ENCODE measurements at places on chromosomes 4 and X.
A peak's percentile ranks its signal among the peaks of the same experiment; 100 is the strongest.

GRCh38 chr4:40909363-40909876 is 159.7 kb downstream of the NSUN7 start:
- peak; percentile 85 for DNase-seq

DNA sequence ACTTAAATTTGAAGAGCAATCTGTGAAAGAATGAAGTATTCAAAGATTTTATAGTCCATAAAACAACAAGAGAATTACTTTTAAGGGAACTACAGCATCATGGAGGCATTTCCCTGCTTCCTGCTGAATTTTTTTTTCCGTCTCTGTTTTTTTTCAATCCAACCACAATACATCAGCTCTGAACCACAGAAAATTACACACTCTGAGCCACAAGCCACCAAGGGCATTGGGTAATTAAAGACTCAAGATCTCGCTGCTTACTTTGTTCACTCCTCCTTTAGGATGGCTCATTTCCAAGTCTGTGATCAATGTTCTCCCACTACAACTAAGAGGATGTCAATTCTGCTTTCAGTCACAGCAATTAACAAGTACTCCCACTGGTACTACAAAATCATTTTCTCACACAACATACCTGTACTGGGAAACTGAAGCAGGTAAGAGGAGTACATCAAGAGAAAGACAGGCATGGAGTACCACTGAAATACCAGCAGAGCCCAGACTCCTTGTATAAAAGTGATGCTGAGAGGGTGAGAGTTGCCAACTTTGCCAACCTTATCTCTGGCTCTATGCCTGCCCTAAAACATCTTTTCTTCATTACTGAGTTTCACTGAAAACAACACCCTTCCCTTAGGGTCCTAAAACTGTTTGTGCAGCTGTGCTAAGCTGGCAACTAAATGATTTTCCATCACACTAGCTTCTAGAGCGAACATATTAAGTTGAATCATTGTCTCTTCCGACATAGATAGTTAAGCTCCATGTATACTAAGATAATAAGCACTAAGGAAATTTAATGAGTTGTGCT is 105.8 kb upstream of the MAGEB18 start:
- no peak for DNase-seq

DNA sequence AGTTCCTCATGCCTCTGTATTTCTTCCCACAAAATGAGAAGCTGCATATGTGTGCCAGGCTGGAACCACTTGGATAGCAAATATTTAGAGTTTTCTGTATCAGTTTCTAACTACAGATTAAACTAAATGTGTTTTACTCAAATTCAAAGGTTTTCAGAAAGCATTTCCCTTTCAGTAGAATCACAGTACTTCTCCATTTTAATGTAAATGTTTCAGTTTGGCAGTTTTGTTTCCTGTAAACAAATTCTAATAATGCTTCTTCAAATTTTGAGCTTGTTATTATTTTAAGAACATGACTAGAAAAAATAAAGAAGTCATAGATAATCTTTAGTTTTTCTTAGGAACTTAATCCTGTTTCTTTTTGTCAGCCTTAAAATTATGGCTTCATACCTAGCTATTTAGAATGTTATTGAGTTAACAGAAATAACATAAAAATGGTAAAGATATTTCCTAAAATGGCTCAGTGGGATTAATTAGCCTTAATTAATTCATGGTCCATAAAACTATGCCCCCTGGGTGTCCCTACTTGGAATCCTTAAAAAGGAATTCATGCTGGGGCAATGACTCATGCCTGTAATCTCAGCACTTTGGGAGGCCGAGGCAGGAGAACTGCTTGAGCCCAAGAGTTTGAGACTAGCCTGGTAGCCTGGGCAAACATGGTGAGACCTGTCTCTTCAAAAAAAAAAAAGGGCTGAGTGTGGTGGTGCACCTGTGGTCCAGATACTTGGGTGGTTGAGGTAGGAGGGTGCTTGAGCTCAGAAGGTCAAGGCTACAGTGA is 83.8 kb upstream of the GPR34 start:
- DNase-seq, result no peak

DNA sequence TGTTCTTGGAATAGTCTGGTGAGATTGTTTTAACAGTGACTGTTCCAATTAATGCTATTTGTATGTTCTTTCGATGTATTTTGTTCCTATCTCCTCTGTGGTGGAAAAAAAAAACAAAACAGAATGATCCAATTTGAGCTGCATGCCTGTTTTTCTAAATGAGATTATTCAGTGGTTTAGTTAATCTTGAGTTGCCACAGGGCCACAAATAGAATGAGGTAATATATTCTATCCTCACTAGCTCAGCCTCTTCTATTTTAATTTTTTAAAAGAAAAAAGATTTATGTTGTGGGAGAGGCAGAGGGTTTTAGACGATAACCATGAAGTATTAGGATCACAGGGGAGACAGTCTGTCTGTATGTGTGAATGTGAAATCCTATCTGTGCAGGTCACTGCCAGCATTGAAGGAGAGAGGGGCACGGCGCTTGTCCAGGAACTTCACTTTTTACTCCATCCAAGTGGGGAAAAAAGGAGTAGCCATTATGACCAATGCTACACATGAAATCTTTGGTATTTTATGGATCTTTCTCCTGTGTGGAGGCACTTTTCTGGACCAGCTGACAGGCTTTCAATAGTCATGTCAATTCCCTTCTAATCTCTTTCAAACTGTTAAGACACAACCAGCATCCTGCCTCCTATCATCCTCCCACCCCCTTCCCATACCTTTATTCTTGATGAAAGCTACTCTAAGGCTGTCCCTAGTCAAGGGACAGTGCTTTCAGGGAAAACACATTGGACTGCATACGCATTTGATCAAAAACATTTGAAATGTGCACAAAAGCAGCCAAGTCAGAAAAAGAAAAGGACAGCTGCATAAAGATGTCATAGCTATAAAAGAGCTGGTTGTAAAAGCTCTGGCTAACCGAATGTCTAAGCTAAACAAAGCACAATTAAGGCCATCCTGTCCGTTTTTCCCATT is 1063.8 kb upstream of the INTU start:
- no peak for DNase-seq

DNA sequence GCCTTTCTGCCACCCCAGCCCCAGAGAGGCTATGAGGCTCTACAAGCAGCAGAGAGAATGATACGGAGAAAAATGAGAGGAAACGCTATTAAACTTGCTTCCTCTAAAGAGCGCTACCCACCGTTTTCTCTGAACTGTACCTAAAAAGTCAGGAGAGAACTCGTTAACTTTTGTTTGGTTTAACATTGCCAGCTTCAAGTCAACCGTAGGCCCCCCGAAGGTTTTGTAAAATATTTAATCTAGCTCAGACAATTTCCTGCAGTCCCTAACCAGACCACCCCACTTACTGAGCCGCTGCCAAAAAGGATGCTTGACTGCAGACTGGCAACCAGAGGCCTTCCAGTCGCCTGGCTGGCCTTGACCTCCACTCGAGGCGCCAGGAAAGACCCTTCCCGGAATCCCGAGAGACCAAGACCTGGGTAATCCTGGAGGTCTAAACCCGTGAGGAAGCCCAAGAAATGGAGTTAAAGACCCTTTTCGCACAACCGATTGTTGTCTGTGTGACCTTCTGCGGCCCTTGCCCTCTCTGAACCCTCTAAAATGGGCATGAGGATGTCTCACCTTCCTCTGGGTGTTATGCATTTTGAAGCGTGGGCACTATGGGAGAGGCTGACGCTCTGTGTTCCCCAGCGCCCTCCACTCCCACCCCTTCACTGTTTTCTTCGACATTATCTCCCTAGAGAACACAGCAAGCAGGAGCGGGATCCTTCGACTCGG is 86.3 kb downstream of the BCOR start:
- no peak for DNase-seq

GRCh38 chr4:17077105-17077504 is 178.7 kb upstream of the LDB2 start:
- DNase-seq, result no peak

- DNase-seq, result no peak
These were observed 224.8 kb upstream of the EDA2R start for GRCh38 chrX:66863721-66864120.

DNA sequence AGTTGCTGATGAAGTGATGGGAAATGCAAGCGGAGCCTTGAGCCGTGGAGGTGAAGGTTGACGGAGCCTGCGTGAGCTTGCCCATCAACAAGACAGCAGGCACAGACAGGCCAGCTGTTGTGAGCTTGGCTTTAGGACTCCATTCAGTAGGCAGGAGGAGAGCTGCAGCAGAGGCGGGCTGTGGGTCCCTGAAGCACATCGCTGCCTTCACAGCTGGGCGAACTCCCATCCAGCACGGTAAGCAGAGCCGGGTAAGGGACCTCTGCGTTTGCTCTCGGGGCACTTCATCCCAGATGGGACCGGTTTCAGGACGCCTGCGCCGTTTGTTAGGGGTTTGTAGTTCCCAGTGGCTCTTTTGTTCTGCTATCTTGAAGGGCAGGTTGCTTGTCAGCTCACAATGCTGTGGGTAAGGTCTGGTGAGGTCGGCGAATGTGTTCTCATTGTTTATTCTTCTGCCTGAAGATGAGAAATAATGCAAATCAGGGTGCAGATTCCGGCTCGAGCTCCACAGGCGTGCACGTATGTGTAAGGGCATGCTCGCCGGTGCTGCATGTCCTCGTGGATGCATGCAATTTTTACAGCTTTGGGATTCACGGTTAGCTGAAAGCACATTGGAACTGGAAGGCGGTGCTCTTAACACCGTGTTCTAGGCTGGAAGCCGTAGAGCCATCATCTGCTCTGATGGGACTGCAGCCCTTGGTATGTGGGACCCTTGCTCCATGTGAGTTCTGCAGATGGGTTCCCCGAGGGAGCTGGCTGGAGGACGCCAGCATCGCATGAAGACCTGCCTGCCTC is 54.6 kb upstream of the CLDN34 start:
- no peak for DNase-seq

DNA sequence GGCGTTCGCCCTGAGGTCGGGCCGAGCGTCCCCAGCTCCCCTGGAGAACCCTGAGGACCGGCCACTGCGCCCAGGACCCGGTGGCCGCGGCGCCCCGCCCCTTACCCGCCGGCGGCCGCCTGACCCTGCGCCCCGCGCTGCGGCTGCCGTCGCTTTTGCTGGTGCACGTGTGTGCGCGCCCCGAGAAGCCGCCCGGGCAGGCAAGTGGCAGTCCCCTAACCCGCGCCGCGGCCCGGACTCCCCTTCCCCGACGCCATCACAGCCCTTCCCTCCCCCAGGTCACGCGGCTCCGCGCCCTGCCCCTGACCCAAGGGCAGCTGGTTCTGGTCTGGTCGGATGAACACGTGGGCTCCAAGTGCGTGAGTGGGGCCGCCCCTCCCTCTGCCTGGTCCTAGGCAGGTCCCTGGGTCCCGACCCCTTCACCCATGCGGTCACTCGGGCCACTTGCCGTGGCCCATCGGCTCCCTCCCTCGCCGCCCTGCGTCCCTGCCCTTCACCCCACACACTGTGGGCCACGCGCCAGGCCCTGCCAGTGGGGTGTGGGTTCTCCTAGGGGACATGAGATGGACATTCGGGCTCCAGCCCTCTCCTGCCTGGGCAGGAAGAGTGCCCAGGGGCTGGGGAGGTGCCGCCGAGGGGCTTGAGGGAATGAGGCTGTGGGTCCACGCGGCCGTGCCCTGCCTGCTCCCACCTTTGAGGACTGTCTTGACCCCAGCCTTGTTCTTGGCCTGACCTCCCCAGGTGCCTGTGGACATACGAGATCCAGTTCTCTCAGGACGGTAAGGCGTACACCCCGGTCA is 8.0 kb upstream of the FGFRL1 start:
- no peak for DNase-seq

GRCh38 chrX:149527705-149528104 is 13.1 kb upstream of the EOLA1 start:
- peak; percentile 34 for DNase-seq

- no peak for DNase-seq
These were observed 1.7 kb downstream of the INTS6L start for GRCh38 chrX:135522132-135522530.

- DNase-seq, result no peak
These were observed 444.3 kb upstream of the GRIA3 start for GRCh38 chrX:122739770-122740169.

DNA sequence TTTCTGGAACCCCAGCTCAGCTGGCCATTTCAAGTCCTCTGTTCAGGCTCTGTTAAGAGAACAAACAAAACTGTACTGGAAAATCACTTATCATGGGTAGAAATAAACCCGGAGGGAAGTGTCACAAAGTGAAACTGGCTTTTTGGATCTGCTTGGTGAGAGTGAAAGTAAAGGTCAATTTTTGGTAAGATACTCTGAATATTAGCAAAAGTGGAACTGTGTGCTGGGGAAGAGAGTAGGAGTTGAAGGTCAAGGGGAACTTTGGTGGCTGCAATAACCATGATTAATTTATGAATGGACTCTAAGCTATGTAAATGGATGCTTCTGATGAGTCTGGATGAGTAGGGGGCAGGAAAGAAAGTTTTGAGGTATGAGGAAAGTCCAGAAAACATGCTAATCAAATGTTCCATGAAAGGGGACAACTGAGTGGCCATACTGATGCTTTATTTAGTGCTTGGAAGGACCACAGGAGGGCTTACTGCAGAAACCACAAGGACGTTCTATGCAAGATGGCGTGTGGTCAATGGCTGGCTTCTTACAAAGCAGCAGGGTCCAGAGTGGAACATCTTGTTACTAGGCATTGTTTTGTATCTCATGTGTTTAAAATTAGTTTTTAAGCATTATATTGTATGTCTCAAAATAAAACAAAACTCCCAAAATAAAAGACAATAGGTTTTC is 36.8 kb upstream of the TNIP3 start:
- DNase-seq, result no peak

DNA sequence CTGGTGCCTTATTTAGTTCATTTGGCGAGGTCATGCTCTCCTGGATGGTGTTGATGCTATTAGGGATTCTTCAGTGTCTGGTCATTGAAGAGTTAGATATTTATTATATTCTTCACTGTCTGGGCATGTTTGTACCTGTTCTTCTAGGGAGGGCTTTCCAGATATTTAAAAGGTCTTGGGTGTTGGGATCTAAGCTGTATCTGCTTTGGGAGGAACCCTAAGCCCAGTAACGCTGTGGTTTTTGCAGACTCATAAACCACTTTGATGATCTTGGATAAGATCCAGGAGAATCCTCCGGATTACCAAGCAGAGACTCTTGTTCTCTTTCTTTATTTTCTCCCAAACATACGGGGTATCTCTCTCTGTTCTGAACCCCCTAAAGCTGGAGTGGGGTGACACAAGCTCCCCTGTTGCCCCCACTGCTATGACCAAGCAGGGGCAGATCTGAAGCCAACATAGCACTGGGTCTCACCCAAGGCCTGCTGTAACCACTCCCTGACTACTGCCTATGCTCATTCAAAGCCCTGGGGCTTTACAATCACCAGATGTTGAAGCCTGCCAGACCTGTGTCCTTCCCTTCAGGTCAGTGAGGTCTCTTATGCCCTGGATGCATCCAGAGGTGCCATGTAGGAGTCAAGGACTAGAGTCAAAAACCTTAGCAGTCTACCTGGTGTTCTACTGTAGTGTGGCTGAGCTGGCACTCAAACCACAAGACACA is 187.6 kb downstream of the GUCY2F start:
- peak; percentile 29 for DNase-seq

- DNase-seq, result no peak
These were observed 10.6 kb downstream of the AREG start for GRCh38 chr4:74455361-74456055.

All from iris pigment epithelial cell (primary cell).